Suprapubic skin (tissue), 4 donors: ENCODE measurements at places on chromosomes 16 and 17.

DNA sequence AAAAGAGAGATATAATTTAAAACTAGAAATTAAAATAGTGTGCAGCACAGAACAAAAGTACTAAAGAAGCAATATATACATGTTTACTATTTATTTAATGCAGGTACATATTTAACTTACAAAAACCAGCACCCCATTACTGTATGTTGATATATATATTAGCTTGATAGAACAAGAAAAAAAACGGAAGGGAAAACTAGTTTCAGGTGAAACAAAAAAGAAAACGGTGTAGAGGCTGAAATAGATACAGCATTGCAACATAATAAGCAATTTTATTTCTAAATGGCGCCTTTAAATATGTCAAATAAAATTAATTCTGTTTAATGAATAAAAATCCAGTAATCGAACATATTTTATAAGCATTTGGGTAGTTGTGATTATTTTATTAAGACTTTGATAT lies 3.9 kb downstream of the HNF1B start:
- DNase-seq, result no peak

GRCh38 chr16:87320510-87321227 lies 3.5 kb upstream of the C16orf95 start:
- no peak for DNase-seq

DNA sequence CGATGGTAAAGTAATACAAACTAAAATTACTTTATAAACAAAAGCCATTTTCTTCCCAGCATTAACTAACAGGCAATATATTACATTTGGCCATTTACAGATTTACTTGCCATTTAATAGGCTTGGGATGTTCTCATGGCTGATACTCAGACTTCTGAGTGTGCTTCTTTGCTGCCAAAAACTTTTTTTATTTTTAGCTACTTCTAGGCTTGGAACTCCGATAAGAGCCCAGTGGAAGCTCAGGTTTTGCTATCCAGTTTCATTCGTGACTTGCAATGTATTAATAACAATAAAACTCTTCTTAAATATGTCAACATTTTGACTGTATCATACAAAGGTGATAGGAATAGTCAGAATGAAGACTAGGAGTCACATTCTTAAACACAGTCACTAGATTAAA lies 152.3 kb downstream of the ITFG1 start:
- DNase-seq, result no peak

DNA sequence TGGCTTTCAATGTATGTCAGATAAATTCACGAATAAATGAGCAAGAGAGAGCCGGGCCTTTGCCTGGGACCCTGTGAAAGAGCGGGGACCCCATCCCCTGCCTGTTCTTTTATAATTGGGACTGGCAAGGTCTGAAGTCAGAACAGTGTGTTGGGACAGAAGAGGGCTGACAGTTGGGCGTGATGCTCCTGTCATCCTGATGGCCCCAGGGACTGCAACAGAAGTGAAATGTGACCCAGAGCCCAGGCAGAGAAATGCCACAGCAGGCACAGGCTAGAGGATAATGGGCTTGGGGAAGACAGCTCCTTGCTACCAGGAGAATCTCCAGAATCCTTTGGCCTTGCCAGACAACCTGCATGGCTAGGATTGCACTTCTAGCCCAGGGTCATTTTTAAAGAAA lies 37.9 kb downstream of the GSG1L start:
- no peak for DNase-seq

DNA sequence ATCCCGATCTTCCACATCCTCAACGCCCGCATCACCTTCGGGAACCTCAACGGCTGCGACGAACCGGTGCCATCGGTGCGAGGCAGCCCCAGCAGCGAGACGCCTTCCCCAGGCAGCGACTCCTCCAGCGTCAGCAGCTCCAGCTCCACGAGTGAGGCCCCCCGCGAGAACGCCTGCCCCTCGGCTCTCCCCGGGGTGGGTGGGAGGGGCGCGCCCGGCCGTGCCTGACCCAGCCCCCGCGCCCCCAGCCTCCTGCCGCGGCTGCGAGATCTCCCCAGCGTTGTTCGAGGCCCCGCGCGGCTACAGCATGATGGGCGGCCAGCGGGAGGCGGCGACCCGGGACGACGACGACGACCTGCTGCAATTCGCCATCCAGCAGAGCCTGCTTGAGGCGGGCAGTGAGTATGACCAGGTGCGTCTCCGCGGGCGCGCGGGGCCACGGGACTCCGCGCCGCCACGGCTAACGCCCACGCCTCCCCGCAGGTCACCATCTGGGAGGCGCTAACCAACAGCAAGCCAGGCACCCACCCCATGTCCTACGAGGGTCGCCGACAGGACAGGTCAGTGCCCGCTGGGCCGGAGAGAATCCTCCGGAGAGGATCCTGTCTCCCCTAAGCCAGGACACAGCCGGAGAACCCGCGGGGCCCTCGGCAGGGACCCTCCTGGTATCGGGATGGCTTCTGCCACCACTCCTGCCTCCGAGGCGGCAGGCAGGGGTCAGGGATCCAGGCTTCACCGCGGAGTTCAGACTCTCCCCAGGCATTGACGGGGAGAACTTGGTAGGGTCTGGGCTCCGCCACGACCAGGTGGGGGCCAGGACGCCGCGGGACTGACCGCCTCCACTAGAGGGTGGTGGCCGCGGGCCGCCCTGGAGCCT lies 10.1 kb downstream of the CORO6 start:
- DNase-seq, result no peak

- DNase-seq, result no peak
Measured at GRCh38 chr17:63601439-63602371, 1.0 kb downstream of the TACO1 start.

GRCh38 chr16:77660311-77660710 lies 62.0 kb upstream of the NUDT7 start:
- no peak for DNase-seq

GRCh38 chr17:73313526-73314127 lies 1.8 kb upstream of the CDC42EP4 start:
- DNase-seq, result no peak

- DNase-seq, result no peak
Measured at GRCh38 chr17:15210247-15210646, 54.9 kb downstream of the PMP22 start.

DNA sequence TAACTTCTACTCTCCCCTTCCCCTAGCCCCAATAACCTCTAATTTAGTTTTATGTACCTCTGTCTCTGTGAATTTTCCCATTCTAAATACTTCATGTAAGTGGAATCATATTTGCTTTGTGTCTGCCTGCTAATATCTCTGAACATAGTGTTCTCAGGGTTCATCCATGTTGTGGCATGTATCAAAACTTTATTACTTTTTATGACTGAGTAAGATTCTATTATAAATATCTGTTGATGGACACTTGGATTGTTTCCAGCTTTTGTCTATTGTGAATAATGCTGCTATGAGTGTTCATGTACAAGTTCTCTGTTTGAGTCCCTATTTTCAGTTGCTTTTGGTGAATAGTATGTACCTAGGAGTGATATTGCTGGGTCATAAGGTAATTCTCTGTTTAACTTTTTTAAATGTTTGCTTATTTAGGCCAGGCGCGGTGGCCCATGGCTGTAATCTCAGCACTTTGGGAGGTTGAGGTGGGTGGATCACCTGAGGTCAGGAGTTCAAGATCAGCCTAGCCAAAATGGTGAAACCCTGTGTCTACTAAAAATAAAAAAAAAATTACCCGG lies 92.8 kb downstream of the CHD9 start:
- DNase-seq, result no peak
